Activated CD4-positive, alpha-beta T cell treated with anti-CD3 and anti-CD28 coated beads, Interleukin-2, Interleukin-6, amounts not matched to agents 100 ng/mL and 50 ng/mL, durations not matched to agents 16 hours and 8 hours (primary cell): ENCODE measurements at places on chromosomes 4 and X.

DNA sequence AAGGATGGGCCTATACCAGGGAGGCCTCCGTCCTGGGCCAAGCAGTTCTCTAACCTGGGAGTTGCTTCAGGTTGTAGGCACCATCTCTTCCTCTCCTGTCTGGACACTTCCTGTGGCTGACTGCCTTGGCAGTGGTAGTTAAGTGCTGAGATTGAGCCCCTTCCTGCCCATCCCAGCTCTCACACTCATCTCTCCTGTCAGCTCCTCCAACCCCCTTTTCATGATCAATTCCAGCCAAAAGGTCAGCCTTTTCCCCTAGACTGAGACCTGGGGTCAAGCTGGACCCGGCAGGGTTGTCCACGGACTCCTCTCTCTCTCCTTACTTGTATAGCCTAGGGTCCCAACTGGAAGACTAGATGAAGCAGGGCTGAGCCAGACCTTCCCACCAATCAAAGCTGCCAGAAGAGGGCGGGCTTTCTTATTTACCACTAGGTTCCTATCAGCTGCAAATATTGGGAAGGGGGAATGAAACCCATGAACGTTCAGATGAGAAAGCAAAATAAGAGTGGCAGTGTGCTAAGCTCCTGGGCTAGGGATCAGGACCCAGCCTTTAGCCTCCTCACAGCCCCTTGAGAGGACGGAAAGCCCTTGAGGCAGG, 34.5 kb downstream of the KDM5C start:
- DNase-seq, result peak; percentile 12

- no peak for DNase-seq
These were observed 116.2 kb upstream of the DCLK2 start for GRCh38 chr4:149961876-149962597.

GRCh38 chr4:29047341-29048041, 1672.7 kb upstream of the PCDH7 start:
- no peak for DNase-seq

DNA sequence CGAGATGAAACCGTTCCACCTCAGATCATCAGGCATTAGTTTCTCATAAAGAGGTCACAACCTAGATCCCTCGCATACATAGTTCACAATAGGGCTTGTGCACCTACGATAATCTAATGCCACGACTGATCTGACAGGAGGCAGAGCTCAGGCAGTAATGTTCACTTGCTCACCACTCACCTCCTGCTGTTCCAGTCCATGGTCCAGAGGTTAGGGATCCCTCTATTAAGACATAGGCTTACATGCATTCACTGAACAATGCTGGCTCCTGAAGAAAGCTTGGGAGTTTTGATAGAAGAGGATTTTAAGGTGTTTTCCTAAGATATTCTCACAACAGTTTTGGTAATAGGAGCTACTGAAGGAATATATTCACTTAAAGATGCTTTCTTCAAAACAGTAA, 236.1 kb upstream of the FTHL17 start:
- DNase-seq, result no peak

- DNase-seq, result no peak
These were observed 468.5 kb upstream of the FTHL17 start for GRCh38 chrX:31540313-31540712.

DNA sequence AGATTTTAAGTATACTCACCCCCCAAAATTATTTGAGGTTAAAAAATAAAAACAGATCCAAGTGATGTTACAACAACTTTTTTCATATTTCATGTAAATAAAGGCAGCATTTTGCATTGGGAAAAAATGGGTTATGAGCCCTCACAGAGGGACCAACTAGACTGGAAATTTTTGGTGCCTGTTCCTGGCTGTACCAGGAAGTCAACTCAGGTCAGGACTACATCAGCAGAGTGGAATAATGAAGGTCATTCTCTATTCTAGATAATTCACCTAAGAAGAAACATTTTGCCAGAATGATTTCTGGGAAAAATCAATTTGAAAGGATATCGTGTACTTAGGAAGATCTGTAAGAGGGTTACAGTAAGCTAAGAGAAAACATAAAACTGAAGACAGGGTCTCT, 66.8 kb downstream of the CORIN start:
- no peak for DNase-seq

GRCh38 chrX:13377550-13377934, 57.7 kb upstream of the ATXN3L start:
- DNase-seq, result no peak

- DNase-seq, result no peak
These were observed 6.3 kb upstream of the NKX1-1 start for GRCh38 chr4:1412376-1413203.

DNA sequence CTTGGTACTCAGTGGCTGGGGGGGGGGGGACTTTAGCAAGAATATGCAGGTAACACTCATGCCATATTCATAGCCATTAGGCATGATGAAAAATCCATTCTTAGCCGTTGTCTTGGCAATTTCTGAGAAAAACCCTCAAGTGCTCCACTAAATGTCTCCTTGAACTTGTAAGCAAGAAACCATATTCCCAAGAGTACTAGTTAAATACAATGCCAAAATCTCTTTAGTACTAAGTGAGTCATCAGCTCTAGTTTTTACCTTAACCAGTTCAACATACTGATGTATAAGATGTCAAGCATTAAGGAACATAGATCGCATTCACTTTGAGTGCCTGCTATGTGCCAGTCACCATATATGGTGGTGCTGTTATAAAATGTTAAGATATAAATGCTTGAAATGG, 27.5 kb downstream of the UBE2D3 start:
- DNase-seq, result no peak

- DNase-seq, result no peak
These were observed 19.7 kb upstream of the EDNRA start for GRCh38 chr4:147461161-147461560.

- DNase-seq, result no peak
These were observed 60.4 kb upstream of the BCOR start for GRCh38 chrX:40158036-40158706.

GRCh38 chr4:146585761-146586333, 52.8 kb upstream of the POU4F2 start:
- no peak for DNase-seq

DNA sequence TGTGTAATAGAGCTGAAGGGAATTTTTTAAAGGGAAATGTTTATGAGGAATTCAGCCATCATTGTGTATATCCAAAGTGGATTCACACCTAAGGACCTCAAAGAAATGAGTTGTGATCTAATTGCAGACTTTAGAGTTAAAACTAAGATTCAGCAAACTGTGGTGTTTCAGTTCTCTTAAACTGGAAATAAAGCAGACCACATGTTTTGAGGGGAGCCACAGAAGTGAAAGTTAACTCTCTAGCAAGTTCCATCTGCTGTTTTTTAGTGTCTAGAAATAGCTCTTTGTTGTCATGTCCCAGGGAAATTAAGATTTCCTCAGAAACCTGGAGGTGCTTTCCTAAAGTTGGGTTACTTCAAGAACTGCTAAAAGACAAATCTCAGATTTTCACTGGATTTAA, 97.3 kb upstream of the DDX3X start:
- DNase-seq, result no peak

- peak; percentile 56 for DNase-seq
These were observed 33.5 kb upstream of the CYBB start for GRCh38 chrX:37746218-37746941.

DNA sequence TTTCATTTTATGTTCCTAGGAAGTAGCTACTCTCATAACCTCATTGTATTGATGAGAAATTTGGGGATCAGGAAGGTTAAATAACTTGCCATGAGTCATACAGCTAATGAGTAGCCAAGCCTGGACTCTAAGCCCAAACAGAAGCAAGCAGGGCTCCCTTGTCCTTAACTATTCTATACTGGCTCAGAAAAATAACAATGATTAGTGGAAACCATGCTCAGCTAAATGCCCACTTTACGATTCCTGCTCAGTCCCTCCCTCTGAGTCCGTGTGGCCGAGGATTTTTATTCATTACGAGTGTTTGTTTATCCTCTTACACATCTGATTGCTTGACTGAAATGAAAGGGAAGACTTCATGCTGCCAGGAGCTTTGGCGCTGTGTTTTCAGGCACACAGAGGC, 100.9 kb downstream of the SLC34A2 start:
- no peak for DNase-seq
